Activated gamma-delta T cell treated with anti-CD3 and anti-CD28 coated beads, Interleukin-2, amount 50 U/mL, for 16 hours (primary cell): ENCODE measurements at places on chromosomes 7 and 10.

DNA sequence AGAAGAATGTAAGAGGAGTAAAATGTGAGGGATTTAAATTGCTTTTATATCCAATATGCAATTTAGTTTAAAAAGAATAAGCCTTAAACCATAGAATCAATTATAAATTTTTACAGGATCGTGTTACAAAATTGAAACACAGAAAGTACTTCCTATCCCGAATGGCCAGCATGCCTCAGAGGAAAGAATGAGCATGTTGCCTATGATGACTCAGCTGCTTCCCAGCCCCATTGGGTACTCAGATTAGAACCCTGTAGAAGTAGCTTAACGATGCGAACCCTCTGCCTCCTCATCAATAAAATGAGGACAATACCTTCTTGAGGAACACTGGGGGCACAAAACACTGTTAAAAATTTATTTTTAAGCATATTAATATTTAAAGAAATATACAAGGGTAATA lies 113.4 kb upstream of the CDK1 start:
- DNase-seq = no peak

DNA sequence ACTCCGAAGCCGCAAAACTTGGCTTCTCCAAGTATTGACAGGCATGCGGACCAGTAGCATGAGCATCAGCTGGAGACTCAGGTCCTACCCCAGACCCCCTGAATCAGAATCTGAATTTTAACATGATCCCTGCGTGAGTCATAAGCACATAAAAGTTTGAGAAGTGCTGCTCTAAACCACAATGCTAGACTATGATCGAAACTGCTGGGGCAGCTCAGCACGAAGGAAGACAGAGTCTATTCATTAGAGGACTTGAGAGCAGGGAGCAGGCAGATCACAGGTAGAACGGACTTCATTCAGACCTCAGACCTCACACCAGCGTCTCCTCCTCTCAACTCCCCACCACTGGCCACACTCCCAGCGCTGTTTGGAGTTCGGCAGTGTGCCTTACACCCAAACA lies 16.9 kb downstream of the CAMK2G start:
- peak; percentile 33 for DNase-seq

GRCh38 chr10:88095223-88095721 lies 231.8 kb downstream of the PTEN start:
- no peak for DNase-seq

- DNase-seq = no peak
Observed at GRCh38 chr10:78905957-78906308, 162.8 kb upstream of the ZMIZ1 start.

- peak; percentile 20 for DNase-seq
Observed at GRCh38 chr10:30671026-30671616, 41.6 kb upstream of the LYZL2 start.

GRCh38 chr7:108358553-108358952 lies 97.7 kb downstream of the NRCAM start:
- DNase-seq = no peak

- no peak for DNase-seq
Observed at GRCh38 chr7:47407821-47408674, 173.9 kb downstream of the TNS3 start.

- no peak for DNase-seq
Observed at GRCh38 chr7:120793213-120793936, 64.6 kb downstream of the TSPAN12 start.

- no peak for DNase-seq
Observed at GRCh38 chr10:131645756-131646155, 255.1 kb upstream of the PPP2R2D start.

DNA sequence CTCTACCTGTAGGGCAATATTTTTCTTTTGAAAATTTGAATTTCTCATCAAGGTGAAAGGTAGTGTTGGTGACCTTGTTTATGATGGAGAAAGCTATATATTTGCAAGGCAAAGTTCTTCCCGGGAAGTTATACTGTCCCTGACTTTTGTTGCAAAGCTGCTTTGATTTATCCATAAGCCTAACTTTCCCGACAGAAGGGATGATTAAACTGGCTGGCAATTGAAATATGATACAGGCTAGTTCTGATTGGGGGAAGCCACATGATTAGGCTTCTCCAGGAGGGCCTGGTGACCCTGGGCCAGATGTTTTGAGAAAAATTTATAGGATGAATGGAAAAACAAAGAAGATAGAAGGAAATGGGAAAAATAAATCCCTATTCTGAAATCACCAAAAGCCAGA lies 215.5 kb downstream of the ACTR3B start:
- DNase-seq = no peak

GRCh38 chr7:64558323-64558705 lies 4.6 kb downstream of the ZNF680 start:
- DNase-seq = no peak

- DNase-seq = no peak
Observed at GRCh38 chr7:117793521-117793920, 79.7 kb downstream of the CTTNBP2 start.

- DNase-seq = no peak
Observed at GRCh38 chr10:123522702-123523312, 143.3 kb upstream of the GPR26 start.

DNA sequence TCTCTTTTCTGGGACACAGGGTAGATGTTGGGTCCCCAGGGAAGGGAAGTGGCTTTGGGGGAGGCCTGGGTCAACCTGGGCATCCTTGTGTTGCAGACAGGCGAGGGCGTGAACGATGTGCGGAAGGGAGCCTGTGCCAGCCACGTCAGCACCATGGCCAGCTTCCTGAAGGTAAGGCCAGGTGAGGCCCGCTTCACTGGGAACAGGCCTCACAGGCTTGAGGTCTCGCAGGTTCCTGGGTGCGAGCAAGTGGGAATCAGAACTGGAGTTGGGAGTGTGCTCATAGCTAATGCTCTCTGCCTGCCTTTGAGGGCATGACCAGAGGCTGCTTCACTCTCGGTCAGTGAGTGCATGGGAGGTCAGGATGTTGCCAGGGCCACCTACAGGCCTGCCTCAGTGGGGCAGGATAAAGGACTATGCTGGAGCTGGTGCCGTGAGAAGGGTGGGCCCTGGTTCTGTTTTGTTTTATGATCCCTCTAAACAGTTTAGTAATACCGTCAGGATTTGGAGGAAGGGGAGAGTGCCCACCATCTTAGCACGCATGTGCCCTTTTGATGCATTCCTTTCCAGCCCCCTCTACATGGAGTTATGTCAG lies 8.4 kb downstream of the DBNL start:
- no peak for DNase-seq

- DNase-seq = no peak
Observed at GRCh38 chr10:132685101-132685891, 100.7 kb downstream of the NKX6-2 start.

DNA sequence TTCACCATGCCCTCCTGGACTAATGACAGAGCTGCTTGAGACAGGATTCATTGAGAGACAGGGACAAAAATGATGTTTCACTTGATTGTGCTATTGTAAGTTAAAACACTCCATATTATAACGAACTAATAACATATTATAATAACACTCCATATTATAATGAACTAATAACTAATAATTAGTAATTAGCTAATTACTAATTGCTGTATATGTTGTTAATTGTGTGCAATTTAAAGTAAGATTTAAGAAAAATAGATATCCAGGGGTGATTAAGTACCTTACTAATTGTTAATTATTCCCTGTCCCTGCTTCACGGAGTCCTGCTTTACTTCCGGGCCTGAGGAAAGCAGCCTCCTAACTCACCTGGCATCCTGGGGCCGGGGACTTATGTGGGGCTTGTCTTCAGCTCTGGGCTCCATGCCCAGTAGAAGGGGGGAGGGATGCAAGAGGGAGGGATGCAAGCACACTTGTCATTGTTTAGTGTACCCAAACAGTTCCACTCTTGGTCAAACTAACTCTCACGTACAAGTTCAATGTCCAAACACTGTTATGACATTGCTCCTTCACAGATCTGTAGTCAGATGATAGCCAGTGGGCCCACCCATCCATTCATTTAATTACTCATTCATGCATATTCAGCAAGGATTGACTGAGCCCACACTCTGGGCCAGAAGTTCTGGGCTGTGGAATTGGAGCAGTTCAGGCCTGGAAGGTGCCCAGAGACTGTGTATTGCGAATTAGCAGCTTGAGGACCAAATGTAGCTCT lies 53.8 kb downstream of the COL13A1 start:
- no peak for DNase-seq

- DNase-seq = no peak
Observed at GRCh38 chr7:1055956-1056784, 11.8 kb downstream of the GPR146 start.

- no peak for DNase-seq
Observed at GRCh38 chr7:129933627-129934026, 19.1 kb downstream of the UBE2H start.

DNA sequence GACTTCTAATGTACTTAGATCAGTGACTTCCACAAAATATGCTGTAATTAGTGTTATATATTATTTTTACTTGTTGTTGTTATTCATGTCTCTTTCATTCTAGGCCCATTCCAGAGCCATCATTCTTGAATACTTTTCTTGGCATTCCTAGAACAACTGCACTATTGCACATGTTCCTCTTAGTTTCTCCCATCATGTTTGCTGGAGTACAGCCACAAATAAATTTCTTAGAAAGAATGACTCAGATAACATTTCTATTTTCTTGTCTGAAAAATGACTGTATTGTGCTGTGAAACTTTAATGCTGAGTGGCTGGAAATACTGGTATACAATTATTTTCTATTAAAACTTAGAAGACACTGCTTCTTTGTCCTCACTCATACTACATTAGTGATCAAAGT lies 651.0 kb upstream of the STEAP1 start:
- no peak for DNase-seq

- DNase-seq = no peak
Observed at GRCh38 chr7:220151-220841, 27.9 kb downstream of the FAM20C start.

GRCh38 chr7:83791737-83792136 lies 142.8 kb upstream of the SEMA3E start:
- DNase-seq = no peak

DNA sequence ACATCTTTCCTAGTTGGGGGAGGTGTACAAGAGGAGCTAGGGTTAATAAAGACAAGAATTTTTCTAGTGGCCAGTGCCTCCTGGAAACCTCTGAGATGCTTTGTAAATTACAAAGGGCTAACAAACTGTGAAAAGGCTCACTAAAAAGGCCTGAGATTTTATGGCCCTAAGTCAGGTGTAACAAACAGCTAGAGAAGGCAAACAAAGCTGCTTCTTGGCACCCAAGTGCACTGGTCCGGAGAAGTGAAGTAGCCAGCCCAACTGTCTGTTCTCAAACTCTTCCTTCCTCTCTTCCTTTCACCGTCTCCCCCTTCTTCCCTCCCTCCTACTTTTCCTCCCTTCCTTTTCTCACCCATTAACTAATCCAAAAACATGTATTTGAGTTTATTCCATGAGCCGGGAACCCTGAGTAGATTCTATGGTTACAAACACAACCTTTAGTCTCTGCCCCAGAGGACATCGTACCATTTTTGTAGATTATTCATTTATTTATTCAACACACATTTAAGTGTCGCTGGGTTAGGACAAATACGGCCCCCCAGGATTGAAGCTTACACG lies 143.4 kb upstream of the PCGF5 start:
- no peak for DNase-seq
